Fibroblast of skin of right biceps (primary cell): ENCODE measurements at places on chromosomes 1 and 21.

DNA sequence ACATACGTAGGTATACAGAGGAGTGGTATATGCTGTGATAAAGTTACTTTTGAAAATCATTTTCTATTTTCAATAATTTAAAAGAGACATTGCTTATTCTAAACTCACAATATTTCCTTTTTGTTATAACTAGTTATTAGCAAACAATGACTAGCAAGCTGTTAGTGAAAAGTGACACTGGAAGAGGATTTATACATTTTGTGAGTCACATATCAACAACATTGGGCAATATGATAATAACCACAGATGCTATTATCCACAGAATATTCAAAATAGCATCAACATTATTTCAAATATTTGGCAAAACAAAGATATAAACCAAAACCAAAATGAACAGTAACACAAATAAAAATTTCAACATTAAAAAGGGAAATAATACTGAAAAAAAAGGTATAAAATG lies 104.0 kb upstream of the HP1BP3 start:
- DNase-seq: no peak

GRCh38 chr1:244207042-244207934 lies 156.2 kb downstream of the ZBTB18 start:
- DNase-seq: no peak

GRCh38 chr1:119637710-119638109 lies 10.4 kb downstream of the ZNF697 start:
- DNase-seq: no peak

DNA sequence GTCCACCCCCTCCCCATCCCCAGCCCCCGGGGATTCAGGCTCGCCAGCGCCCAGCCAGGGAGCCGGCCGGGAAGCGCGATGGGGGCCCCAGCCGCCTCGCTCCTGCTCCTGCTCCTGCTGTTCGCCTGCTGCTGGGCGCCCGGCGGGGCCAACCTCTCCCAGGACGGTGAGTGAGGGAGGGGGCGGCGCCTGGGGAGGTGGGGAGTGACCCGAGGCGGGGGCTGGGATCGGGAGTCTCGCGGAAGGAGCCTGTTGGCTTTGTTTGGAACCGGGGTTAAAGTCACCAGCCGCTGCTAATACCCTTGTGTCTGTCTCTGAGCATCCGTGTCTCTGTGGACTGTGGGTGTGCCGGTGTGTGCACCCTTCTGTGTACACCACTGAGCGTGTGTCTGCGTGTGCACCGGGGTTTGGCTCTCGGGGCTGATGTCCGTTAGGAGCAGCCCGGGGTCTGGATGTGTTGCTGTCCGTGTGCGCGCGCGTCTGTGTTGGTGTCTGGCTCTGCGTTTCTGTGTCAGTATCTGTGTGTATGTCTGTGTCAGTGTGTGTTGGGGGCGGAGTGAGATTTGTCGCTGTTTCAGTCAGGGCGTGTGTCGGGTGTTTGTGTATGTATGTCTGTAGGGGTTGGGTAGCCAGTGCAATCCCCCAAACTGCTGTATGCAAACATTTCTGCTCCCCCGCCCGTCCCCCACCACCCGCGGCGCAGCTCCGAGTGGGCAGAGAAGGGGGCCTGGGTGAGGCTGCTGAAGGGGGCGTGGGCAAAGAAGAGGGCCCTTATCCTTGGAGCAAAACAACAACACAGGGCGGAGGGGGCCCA lies 480 bp downstream of the CADM3 start:
- no peak for DNase-seq
